Stimulated activated CD4-positive, alpha-beta T cell treated with anti-CD3 and anti-CD28 coated beads, Interleukin-1b, Interleukin-23, amount 100 ng/mL, for 4 hours (primary cell): ENCODE measurements at places on chromosomes 2 and 18.

GRCh38 chr2:173058673-173059072 is 17.0 kb upstream of the MAP3K20 start:
- DNase-seq = no peak

DNA sequence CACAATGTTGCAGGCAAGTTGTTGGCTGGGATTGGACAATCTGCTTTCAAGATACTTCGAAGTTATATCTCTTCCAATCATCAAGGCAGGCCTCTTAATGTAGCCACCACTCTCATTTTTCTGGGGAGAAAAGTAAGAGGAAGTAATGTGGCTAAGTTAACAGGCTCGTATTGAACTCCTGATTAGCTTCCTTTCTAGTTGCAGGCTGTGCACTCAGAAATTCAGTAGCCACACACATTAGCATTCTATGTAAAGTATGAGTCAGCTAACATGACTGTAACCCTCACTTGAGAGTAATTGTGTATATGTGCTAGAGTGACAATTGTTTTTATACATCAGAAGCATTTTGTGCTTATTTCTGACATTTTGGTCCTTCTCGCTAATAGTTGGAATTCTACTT is 3.3 kb downstream of the TWSG1 start:
- no peak for DNase-seq

GRCh38 chr2:208311954-208312353 is 45.9 kb downstream of the PIKFYVE start:
- DNase-seq = no peak

GRCh38 chr2:88161446-88162244 is 8.5 kb upstream of the THNSL2 start:
- DNase-seq = no peak

- no peak for DNase-seq
Observed at GRCh38 chr18:6843308-6843707, 113.8 kb downstream of the ARHGAP28 start.

DNA sequence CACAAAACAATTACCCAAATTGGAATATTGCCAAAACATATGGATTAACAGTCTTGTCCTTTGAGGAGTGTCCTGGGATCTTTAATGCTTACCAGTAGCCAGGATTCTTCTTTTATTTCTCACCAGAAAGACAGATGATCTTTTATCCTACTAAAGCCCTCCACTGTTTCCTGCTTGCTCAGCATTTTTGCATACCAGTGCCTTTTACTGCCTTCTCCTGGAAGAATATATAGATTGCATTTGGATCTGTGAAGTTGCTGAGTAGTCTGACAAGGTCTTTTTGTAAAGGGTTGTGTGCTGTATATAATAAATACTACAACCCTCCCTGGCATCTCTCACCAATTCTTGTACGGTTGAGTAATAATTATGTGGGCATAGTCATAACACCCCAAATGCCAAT is 652.2 kb downstream of the LRRTM4 start:
- no peak for DNase-seq

DNA sequence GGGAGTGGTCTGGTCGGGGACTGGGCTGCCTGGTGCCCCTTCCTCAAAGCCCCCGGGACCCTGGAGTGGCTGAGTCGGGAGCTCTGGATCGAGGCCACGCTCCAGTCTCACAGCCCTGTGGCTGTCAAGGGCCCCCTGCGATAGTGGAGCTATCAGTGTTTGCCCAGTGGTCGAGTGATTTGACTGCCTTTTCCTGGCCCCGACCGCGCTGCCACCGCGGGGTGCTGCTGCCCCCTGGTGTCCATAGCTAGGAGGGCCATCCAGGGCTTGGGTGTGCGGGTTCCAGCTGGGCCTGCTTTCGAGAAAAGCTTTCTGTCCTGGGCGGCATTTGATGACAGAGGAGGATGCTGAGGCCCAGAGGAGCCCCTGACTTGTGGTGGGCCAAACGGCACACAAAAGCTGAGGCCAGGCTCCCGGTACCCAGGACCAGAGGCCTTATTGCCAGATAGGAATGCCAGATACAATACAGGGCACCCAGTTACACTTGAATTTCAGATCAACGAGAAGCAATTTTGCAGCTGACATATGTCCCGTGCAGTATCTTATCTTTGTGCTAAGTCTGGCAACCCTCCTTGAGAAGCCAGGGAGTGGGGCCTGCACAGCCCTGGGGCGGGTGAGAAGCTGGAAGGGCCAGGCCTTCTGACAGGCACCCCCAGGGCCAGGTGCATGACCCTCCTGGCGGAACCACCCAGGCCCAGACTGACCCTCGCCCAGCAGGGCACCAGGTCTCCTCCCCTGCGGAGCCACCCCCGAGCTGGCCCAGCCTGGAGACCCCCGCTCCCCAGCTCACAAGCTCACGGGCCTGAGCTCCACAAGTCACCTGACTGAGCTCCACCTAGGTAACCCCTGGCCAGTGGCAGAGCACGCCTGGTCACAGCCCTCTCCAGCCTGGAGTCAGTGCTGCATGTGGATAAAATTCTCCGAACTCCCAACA is 13.0 kb downstream of the ODC1 start:
- DNase-seq = peak; percentile 60

DNA sequence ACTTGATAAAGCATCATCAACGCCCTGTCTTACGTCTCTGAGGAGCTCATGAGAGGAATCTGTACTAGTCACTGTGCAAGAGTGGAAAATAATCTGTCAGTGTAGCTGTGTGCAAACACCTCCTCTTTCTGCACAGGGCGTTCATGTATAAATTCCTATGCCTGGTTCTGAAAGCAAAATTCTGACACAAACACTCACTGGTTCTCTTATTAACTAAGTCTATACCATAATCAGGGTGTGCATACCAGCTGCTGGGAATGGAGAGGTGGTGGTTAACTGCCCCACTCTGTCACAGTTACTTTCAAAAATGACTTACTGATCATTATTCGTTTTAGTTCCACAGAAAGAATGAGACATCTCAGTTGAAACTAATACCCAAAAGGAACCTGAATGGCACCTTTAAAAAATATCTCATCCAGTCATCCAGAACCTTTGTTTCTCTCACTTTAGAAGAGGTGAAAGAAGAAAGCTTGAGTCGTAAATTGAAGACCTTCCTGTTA is 35.7 kb downstream of the STK39 start:
- no peak for DNase-seq

DNA sequence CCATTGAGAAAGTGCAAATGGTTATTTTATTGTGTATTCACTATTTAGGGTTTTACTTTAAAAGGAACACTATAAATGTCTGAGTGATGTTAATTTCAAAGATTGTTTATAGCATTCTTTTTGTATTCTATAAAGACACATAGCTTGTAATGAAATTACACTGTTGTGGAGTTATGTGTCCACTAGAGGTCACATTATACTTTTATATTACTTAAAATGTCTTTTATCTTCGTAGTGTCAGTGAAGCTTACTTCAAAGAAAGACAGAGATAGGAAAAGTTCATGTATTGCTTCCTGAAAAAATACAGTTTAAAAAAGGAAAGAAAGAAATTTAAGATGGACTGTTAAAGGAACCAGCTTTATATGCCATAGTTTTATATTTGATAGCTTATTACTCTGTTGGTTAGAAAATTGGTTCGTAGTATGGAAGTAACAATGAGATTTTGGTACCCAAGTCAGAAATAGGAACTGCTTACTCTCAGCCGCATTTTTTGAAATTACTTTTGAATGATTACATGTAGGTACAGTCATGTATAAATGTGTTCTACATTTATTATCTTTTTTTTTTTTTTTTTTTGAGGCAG is 20.5 kb downstream of the APLF start:
- DNase-seq = no peak

DNA sequence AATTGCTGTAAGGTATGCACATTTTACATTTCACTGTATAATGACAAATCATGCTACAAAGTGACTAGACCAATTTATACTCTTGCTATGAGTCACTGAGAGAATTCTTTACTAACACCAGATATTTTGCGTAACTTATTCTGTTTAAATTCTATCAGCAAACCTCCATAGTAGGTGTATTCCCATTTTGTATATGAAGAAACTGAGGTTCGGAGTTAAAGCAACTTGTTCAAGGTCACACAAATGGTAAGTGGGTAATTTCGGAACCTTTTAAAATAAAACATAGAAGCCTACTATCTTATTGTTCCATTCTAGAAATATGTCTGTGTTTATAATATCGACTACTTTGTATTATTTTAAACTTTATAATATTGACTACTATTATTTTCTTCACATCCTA is 15.9 kb upstream of the CPS1 start:
- DNase-seq = no peak

DNA sequence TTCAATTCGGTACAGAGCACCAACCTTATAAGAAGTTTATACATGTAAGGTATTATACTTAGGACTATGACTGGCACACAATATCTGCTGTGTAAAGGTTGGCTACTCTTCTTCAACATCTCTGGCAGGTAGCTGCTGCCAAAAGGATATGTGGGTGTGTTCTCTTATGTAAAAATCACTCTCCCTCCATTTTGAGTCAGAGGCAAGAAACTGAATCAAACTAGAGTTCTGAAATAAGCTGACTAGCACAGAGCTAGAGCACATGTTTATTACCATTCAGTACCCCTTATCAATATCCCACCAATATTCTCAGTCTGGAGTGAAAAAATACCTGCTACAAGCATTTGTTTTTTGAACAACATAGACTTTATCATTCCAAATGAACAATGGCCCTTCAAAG is 38.0 kb upstream of the PCBP1 start:
- no peak for DNase-seq

DNA sequence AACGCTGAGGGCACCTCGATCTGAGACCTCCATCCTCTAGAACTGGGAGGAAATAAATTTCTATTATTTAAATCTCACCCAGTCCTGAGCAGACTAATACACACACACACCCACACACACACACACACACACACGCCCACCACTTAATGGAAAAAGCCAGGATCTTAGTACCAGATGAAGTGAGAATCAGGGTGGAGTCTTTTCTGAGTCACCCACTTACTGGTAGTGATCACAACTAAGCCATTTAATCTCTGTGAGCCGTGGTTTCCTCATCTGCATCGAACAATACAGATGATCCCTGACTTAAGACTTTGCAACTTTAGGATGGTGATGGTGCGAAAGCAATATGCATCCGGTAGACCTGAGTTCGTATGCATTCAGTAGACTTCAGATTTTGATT is 18.6 kb downstream of the THNSL2 start:
- no peak for DNase-seq

- no peak for DNase-seq
Observed at GRCh38 chr2:70688427-70688826, 79.6 kb downstream of the ADD2 start.

- DNase-seq = no peak
Observed at GRCh38 chr2:240798327-240798905, 21.6 kb downstream of the KIF1A start.

- DNase-seq = no peak
Observed at GRCh38 chr2:103005393-103005792, 243.6 kb downstream of the TMEM182 start.

- DNase-seq = no peak
Observed at GRCh38 chr18:63514888-63515678, 27.1 kb upstream of the SERPINB12 start.

DNA sequence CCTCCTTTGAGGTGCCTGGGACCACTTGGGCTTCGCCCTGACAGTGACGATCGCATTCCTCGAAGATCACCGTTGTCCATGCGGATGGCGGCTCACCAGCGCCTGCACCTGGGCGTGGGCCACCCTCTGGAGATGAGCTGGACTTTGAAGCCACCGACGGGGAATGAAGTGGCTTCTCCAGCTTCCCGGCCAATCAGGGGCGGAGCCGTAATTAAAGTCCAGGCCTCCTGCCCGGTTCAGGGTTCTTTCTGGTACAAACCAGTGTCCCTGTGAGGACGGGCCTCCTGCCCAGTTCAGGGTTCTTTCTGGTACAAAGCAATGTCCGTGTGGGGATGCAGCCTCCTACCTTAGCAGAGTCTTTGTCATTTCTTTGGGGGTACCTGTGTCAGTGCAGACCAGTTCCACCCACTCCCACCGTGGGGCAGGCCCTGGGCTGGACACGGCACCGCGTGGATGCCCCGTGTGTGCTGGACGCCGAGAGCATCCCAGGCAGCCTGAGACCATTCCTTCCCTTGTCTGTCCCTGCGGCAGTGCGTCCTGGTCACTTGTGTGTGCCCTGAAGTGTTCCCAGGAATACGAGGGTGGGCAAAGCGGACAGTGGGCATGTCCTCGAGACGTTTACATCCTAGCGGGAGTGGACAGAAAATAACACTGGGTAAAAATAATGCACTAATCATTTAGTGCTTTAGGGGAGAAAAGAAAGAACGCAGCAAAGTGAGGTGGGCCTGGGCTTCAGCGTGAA is 55.0 kb downstream of the KCNG2 start:
- no peak for DNase-seq

- DNase-seq = no peak
Observed at GRCh38 chr18:51339856-51340255, 142.4 kb upstream of the MEX3C start.

DNA sequence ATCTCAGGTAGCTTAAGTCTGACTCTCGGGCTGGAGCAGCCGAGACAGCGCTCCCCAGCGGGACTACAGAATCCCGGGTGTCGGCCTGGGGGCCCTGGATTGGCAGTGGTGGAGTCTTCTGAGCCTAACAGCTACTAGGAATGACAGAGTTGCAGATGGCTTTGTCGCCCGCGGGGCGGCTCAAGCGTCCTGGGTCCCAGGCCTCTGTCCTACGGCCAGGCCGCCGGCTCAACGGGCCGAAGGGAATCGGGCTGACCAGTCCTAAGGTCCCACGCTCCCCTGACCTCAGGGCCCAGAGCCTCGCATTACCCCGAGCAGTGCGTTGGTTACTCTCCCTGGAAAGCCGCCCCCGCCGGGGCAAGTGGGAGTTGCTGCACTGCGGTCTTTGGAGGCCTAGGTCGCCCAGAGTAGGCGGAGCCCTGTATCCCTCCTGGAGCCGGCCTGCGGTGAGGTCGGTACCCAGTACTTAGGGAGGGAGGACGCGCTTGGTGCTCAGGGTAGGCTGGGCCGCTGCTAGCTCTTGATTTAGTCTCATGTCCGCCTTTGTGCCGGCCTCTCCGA is 8.8 kb downstream of the SIX2 start:
- no peak for DNase-seq

DNA sequence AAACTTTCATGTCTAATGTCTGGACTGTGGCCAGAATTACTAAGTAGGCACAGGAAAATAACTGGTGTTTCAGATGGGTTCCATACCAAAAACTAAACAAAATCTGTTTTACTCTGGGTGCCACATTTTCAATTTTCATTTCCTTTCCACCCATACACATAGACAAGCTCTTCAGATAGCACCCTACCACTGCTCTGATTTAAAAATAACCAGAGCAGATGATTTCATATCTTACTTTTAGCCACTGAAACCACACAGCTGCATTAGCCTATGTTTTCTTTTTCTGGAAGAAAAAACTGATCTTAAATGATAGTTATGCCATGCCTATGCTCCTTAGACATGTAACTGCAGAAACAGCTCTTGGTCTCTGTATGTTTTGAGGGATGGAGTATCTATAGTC is 647.6 kb downstream of the CPS1 start:
- no peak for DNase-seq
